ENCODE measurements at places on chromosomes 3 and 15.

GRCh38 chr3:184822654-184823053 is 10.7 kb downstream of the VPS8 start:
- DNase-seq = no peak

GRCh38 chr3:165920984-165921383 is 83.8 kb upstream of the BCHE start:
- no peak for DNase-seq

GRCh38 chr15:71049706-71050422 is 65.4 kb upstream of the THSD4 start:
- DNase-seq = no peak

GRCh38 chr3:139122221-139122581 is 77.5 kb upstream of the PRR23C start:
- no peak for DNase-seq

DNA sequence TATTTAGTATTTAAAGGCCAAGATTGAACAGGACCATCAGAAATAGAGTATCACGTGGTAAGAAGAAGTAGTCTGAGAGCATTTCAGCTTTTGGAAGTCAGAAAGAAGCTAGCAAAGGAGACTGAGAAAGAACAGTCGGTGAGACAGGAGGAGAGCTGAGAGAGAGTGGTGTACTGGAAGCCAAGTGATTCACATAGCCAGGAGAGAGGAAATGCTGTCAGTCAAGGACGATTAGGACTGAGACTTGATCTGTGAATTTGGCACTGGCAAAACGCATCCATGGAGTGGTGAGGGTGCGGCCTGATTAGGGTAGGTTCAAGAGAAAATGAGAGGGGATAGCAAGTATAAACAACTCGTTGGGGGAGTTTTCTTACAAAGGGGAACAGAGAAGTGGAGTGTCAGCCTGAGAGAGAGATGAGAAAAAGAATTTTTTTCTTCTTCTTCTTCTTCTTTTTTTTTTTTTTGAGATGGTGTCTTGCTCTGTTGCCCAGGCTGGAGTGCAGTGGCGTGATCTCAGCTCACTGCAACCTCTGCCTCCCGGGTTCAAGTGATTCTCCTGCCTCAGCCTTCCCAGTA is 44.9 kb downstream of the CHD2 start:
- DNase-seq = no peak

DNA sequence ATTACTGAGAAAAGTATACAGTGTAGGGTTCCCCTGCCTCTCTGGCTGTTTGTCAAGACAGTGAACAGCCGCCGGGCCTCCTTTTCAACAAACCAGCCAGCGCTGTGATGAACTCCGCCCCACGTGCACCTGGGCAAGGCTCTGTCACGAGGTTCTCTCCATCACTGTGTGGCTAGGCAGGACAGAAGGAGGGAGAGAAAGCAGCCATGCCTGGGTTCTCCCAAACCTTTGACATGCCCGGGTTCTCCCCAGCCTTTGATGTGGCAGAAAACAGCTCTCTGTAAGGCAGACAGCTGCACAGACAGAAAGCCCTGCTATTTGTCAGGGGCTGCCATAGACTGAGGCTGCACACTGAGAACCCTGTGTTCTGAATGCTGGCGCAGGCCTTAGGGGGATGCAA is 101.4 kb upstream of the TRPM1 start:
- DNase-seq = no peak

- no peak for DNase-seq
Observed at GRCh38 chr3:109356442-109357155, 19.3 kb upstream of the DPPA4 start.

- DNase-seq = no peak
Observed at GRCh38 chr3:65902304-65902793, 136.4 kb downstream of the MAGI1 start.

GRCh38 chr15:67181221-67181639 is 73.2 kb downstream of the AAGAB start:
- DNase-seq = no peak

DNA sequence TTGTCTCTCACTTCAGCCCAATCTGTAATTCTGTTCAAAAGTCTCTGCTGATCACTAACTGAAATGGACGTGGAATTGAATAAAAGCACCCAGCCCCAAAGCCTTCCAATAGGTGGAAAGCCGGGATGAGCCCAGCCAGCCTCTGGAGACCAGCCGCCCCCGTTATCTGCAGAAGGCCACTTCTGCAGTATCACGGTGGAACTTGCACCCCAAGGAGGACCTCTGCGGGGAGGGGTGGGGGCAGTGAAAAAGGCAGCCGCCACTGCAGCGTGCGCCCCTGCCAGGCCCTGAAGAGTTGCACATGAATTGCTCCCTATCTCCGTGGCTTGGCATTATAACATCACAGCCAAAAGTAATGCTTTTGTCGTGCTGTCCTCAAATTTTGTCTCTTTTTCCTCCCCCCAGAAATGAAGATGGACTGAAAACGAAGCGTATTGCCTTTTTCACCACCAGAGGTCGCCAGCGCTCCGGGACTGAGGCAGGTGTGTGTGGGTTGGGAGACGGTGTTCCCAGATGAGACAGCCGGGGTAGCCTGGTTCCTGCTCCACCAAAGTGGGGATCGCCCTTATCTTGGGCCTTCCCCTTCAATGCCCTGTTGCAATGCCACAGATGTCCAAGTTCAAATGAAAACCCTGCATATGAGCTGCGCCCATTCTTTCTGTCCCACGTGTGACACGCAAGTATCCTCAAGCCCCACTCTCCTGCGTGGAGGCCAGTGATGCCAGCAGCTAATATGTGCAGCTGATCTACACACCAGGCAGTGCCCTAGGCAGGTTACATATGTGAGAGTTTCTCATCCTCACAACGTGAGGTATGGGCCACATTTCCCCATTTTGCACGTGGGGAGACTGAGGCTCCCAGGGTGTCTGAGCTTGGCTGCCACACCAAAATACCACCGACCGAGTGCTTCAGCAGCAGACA is 96.0 kb downstream of the LRRK1 start:
- no peak for DNase-seq

DNA sequence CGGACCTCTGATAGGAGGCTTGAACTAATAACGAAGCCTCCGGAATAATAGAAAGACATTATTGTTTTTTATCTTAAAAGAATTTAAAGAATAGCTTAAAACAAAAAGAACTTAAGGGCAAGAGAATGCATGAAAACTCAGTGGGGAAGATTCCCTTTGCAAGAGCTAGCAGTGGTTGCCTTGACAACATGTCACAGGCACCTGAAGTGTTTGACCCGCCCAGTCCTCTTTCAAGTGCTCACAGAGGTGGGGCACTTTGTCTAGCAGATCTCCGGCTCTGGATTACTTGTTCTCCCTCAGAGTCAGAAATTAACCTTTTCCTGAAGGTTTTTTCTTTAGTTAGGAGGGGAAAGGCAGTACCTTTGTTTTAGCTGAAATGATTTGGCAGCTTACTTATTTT is 37.8 kb downstream of the LARS2 start:
- DNase-seq = no peak

- DNase-seq = peak; percentile 22
Observed at GRCh38 chr15:81492331-81492968, 118.4 kb upstream of the TMC3 start.

- DNase-seq = no peak
Observed at GRCh38 chr15:29343229-29343628, 73.6 kb upstream of the NSMCE3 start.

DNA sequence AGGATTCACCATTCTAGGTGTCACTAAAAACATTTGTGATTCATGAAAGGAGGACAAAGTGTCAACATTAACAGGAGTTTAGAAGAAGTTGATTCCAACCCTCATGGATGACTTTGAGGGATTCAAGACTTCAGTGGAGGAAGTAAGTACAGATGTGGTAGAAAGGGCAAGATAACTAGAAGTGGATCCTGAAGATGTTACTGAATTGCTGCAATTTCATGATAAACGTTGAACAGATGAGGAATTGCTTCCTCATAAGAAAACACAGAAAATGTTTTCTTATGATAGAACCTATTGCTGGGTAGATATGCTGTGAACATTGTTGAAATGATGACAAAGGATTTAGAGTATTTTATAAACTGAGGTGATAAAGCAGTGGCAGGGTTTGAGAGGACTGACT is 23.5 kb upstream of the ATP2C1 start:
- no peak for DNase-seq

DNA sequence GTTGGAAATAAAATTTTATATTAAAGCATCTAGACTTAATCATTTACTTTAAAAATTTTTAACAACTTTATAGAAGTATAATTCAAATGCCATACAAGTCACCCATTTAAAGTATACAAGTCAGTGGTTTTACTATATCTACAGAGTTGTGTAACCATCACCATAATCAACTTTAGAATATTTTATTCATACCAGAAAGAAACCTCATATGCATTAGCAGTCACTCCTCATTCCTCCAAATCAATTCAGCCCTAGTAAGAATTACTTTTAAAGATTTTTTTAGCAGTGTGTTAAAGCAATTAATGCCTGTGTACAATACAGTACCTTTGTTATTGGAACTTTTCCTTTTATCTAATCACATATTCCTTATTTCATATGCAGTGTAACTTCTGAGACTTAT is 14.0 kb upstream of the TCAIM start:
- DNase-seq = no peak

DNA sequence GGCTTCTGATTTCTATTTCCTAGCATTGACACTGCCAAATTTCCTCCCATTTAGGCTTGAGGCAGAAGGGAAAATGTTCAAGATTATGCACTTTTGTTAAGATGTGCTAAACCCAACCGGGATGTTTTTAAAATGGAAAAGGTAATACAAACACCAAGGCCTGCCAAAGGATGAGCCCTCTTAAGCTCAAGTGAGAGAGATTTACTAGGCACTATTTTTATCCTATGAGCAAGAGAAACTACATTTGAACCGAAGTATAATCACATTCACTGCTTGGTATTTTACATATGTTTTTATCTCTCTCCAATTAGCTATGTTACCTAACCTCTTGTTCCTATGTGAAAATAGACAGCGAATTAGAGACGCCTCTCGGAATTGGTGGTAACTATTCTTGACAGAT is 295.8 kb downstream of the GABRB3 start:
- DNase-seq = no peak

DNA sequence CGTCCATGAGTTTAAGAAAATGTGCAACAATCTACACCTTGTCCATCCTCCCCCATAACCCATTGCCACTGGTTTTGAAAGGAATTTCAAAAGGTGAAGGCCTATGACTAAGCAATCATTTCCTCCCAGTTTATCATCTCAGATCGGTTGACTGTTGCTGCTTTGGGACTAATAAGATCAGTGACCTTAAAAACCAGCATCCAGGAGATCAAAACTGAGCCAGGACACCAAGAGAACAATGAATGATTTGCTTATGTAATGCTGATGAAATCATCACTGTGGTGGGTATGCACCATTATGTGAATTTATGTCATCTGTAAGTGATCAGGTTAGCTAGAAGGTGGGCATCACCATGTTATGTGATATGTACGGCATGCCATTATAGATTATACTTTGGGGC is 195.5 kb downstream of the SSR3 start:
- DNase-seq = no peak

GRCh38 chr15:89413877-89414276 is 79.3 kb upstream of the POLG start:
- no peak for DNase-seq

DNA sequence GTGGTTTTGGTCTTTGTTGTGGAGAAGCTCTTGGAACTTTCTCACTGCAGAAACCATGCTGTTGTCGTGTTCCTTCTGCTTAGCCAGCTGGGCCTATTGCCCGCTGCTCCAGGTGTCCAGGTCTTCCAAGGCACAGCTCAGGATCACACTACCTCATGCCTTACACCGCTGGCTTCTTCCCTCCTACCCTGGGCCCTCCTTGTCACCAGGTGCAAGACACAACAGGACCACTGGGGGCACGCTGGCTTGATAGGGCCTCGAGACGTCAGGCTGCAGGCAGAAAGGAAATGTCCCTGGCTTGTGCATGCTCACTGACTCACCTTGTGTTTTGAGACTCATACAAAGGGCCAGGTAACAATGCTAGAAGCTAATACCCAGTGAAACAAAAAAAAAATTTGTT is 32.3 kb downstream of the PAQR9 start:
- no peak for DNase-seq

DNA sequence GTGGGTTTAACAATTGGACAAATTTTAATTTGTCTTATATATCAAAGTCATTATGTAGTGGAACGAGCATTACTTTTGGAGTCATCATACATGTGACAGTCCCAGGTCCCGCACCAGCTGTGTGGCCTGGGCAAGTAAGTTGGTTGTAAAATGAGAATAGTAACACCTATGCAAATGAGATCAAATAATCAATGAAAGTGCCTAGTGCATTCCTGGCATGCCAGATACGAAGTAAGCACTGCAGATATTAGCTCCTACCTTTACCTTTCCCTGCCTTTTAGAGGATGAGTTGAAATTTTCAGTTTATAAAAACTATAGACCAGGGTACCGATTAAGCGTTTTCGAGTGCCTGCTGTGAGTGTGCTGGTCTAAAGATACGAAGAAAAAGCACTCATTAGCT is 134.1 kb downstream of the LRIG1 start:
- DNase-seq = no peak

DNA sequence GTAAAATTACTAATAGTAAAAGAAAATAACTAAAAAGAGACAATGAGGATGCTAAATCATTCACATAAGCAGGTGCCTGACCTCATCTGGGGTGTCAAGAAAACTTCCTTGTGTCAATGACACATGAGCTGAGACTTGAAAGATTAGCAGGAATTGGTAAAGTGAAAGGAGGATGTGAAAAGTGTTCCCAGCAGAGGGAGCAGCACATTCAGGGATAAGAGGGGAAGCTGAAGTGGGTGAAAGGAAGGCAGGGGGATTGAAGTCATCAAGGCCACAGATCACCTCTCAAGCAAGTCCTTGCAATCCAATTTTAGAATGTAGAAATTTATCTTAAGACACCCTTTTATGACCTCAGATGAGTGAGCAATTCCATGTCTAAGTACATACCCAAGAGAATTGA is 60.2 kb upstream of the ACP3 start:
- peak; percentile 2 for DNase-seq

DNA sequence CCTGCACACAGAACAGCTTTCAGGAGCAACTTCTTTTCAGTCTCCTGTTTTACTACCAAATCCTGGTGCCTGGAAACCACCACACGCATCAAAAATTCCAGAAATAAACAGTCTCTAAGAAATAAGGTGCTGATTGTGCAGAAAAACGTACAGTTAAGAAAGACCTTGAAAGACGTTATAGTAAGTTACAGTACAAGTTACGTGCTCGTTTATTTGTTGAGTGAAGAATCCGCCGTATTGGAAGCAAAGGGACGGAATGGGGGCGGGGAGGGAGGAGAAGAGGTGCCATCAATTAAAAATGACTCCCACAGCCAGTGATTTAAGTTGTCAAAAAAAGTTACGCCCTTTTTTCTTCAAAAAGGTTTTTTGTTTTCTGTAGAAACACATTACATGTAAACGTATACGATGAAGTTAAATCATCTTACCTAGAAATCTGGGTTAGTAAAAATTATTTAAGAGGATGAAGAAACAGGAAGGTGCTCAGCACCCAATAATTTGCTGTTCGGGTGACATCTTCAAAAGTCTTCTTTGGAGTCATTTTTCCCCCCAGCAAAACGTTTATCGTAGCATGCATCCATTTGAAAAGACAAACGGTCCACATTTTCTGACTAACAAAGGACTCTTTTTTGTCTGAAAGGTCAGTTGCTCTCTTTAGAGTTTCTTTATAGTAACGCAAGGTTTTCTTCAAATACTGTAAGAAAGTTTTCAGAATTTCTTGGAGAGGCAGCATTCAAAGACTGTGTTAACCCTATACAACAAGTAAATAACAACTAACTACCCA is 782 bp upstream of the UACA start:
- DNase-seq = no peak

- DNase-seq = no peak
Observed at GRCh38 chr15:67899596-67900283, 59.9 kb upstream of the RNU6-1 start.
